ENCODE measurements at places on chromosomes 6 and 20.
A peak's percentile ranks its signal among the peaks of the same experiment; 100 is the strongest.

GRCh38 chr6:14046476-14047068 is 71.0 kb upstream of the CD83 start:
- DNase-seq: peak; percentile 34

GRCh38 chr6:156634048-156634447 is 143.1 kb upstream of the ARID1B start:
- DNase-seq: no peak

- DNase-seq: no peak
Measured at GRCh38 chr6:135860361-135860760, 8.9 kb downstream of the PDE7B start.

DNA sequence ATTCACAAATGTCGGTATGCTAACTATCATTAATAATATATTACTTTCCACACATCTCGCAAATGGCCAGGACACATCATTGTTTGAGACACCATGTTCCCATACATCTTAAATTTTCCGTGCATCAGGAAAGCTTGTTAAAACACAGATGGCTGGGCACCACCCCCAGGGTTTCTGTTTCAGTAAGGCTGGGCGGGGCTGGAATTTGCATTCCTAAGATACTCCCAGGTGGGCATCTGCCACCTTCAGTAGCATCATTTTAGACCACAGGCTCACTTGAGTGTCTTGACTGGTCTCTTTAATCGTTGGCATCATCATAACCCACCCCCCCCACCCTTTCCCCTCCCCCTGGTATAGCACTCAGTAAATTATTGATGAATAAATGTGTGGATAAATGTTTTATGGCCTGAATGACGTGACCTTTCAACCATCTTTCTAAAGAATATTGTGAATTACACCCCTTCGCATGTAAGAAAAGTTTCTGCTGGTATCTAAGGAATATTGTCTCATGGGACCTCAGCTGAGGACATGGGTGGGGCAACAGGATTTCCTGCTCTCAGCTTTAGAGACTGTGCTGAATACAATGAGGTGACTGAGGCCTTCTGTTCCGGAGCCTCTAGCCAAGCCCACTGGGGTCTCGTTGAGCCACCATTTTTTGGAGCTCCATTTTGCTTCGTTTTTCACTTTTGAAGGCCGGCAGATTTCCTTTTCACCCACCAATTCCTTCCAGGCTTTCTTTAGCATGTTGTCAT is 124.1 kb upstream of the NEDD9 start:
- DNase-seq: no peak

GRCh38 chr6:136334853-136335252 is 45.2 kb upstream of the BCLAF1 start:
- no peak for DNase-seq

Data from NCI-H2081 (cell line).